ENCODE measurements at places on chromosomes 12 and 14. TPM values are rescaled to one million over a fixed set of nuclear protein-coding genes. Genes with fewer than 3 reads are reported as not detected.

The PPFIA2 gene
- total RNA-seq = 1.1 TPM

DNA sequence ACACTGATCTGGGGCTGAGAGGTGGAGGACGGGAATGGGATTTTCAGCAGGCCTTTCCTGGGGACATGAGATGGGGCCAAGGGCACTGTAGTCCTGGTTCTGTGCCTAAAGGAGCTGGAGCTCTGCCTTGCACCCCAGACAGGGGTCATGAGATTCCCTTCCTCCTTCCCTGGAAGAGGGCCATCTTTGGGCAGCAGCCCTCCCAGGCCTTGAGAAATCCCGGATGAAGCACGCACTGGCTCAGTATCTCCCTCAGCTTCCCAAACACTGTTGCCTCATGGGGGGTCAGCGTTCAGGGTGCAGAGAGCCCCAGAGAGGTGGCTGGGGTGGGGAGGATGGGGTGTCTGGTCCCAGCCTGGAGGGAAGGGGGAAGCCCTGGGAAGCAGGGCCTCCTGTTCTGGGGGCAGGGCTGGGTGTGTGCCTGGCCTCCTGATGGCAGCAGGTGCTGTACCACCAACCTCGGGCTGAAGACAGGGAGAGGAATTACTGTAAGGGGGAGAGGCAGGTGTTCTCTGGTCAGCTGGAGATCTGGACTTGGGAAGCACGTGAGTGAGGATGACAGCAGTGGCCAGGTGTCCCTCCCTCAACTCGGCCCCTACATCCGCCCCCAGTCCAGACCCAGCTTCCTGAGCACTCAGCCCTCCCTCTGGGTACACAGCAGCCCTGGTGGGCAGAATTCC, 8.4 kb upstream of the NR4A1 start:
- H3K4me3 ChIP-seq = no peak overlapping the region
- no peak for DNase-seq

The OASL gene
- total RNA-seq = not detected

The KCNH3 gene
- total RNA-seq = 29.2 TPM

- peaks cover 15% of the 10 kb centered on the region for H3K4me1 ChIP-seq
- H3K4me3 ChIP-seq = no peak overlapping the region
Observed at GRCh38 chr12:3107071-3107583, 29.9 kb downstream of the TSPAN9 start.

GRCh38 chr14:52108823-52109222, 40.0 kb upstream of the NID2 start:
- no peak for DNase-seq
- no peaks in the 10 kb centered on the region for H3K36me3 ChIP-seq
